ENCODE measurements at places on chromosomes 3 and 15.

DNA sequence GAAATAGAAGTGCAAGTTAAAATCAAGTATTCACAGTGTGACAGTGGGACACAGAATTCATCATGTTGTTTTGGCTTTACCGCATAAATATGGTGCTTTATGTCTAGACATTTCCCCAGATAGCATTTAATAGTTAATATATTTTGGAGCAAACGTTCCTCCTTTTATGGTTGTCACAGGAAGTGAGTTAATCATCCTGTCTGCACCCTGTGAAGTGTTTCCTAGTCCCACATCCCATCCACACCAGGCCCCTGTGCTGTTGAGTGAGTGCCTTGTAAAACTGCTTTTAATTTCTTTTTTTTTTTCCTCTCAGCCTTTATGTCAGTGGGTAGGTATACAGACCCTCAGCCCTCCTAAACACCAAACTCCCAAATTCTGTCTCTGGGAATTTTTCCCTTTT is 393.7 kb downstream of the FEZF2 start:
- DNase-seq = no peak

GRCh38 chr15:76235186-76235826 is 76.0 kb downstream of the ETFA start:
- no peak for DNase-seq

GRCh38 chr3:177886501-177886900 is 649.7 kb upstream of the KCNMB2 start:
- no peak for DNase-seq

- no peak for DNase-seq
Measured at GRCh38 chr3:188385295-188385694, 231.3 kb downstream of the LPP start.

- no peak for DNase-seq
Measured at GRCh38 chr3:151283907-151284461, 5.6 kb upstream of the P2RY14 start.

DNA sequence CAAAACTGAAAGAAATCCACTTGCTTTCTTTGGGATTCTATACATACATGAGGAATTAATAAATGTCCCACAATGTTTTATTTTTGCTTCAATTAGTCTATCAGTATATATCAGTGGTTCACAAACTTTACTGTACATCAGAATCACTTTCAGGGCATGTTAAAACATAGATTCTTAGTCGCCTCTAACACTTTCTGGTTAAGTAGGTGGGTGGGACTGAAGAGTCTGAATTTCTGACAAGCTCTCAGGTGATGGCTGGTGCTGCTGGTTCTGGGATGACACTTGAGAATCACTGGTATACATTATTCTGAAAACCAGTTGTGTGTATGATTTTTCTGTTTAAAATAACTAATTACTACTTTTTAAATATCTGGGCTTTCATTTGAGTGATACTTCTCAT is 393.3 kb downstream of the TBC1D5 start:
- DNase-seq = no peak

- DNase-seq = no peak
Measured at GRCh38 chr3:27425896-27426565, 56.8 kb upstream of the NEK10 start.

DNA sequence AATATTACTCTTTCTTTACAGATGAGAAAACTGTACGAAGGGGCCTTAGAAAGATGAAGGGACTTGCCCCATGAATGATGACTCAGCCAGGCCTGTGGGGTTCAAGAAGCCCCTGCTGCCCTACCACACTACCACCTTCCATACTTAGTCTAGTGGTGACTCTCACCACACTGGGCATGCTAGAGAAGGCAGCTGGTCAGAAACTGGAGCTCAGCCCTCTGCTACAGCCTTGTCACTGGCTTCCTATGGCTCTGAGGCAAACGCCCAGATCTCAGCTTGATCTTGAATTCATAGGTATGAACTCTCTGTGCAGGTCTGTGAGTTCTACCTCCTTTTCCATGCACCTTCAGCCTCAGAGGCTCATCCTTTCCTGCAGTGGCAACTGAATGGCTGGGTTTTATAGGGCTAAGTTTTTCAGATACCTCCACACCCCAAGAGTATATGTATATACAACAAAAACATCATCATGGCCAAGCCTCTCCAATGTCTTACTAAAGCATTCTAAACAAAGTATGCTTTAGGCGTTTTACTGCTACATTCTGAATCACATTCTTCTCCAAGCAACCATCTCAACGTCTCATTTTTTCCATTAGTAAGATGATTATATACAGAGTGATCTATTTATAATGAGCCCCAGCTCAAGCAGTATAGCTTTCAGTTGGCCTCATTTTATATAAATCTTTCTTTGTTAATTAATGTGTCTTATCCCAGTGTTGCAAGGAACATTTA is 234.1 kb downstream of the GREM1 start:
- no peak for DNase-seq

GRCh38 chr3:7618606-7619005 is 757.7 kb downstream of the GRM7 start:
- no peak for DNase-seq

DNA sequence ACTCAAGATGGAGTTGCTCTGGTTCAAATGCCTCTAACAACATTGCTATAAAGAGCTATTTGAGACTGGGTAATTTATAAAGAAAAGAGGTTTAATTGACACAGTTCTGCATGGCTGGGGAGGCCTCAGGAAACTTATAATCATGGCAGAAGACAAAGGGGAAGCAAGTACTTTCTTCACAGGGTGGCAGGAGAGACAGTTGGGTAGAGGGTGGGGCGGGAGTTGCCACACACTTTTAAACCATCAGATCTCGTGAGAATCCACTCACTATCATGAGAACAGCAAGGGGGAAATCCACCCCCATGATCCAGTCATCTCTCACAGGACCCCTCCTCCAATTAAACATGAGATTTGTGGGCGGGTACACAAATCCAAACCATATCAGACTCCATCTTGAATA is 30.7 kb downstream of the MAP2K5 start:
- DNase-seq = no peak

GRCh38 chr3:159948429-159949144 is 40.0 kb upstream of the IL12A start:
- no peak for DNase-seq

DNA sequence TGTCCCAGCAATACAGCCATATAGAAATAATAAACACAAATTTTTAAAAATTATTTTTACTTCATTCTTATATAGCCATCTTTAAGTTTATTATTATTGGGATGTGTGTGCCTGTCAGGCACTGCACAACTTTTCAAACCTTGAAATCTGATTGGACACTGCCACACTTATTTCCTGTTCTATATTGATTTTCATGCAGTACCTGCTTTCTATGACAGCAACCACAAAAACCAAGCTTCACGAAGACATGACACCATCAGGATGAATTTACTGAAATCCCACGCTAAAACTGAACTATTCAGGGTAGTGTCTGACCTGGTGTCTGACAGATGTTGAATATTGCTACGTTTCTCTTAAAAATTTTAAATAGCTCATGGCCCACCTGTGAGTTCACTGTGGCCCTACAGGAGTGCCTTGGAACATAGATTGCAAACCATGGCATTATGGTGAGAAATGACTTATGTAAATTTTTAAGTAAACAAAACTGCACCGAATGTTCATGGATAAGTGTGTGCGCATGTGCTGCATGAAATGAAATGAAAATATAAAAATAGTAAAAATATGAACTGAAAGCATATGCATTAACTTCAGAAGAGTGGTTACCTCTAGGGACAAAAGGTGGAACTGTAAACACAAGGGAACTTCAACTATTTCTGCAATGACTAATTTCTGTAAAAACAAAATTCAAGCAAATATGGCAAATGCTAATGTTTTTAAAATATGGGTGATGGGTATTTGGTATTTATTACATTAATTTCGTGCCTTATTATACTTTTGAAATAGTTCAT is 152.3 kb downstream of the ZBTB20 start:
- DNase-seq = no peak

GRCh38 chr3:8266730-8267131 is 234.9 kb upstream of the LMCD1 start:
- no peak for DNase-seq

DNA sequence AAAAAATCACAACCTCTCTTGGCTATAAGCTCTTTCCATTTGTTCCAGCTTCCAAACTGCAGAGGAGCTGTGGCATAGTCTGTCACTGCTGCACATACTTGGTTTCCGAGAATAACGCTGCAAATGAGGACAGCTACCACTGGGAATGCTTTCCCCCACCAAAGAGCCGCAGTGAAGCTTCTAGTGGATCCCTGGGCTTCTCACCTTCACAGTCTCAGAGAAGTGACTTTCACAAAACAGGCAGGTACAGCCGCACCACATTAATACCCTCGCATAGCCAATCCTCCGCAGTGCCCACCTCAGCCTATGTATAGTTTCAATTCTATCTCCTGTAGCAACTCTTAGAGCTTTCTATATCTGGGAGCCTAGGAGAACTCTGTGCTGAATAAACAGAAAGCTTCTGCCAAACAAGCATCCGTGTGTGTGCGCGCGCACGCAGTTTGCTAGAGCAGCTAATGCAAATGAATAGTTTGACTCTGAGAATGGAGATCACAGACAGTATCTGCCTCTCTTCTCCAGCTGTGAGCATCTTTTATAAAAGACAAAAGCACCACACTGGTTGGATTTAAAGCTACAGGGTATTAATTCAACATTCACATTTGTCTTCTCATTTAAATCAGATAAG is 81.9 kb upstream of the PLXND1 start:
- peak; percentile 78 for DNase-seq

GRCh38 chr3:131371688-131372066 is 9.9 kb upstream of the NUDT16 start:
- no peak for DNase-seq

DNA sequence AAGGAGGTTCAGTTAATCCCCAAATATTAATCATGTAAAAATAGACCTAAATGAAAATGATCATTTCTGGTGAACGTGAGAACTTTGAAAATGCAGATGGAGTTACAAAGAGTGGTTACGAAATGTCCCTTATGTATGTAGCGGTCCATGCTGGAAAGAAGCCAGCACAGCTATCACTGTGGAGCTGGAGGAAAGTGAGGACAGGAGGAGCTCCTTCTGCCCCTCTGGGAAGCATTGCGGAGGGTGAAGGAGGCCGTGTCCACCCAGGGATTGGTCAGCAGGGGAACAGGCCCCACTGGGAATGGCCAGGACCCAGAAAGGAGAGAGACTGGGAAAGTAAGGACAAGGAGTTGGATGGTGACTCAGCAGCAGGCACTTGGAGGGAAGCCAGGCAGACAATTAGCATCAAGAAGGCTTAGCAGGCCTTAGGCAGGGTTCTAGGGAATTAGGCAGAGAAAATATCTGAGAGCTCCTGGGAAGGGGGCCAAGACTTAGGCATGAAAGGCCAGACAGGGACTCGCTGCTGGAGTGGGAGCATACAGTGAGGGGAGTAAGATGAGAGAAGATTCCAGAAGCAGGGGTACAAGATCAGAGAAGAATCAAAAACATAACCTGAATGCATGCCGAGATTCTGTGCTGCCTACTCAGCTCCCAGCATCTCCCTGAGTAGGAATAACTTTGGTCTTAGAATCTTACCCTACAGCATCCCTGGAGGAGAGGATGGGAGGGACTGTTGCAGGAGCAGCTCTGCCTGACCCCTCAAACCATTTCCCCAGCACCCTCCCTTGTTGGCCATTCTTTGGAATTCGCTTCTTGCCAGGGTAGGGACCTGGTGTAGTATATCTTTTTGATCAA is 171.0 kb upstream of the UMPS start:
- DNase-seq = peak; percentile 72

DNA sequence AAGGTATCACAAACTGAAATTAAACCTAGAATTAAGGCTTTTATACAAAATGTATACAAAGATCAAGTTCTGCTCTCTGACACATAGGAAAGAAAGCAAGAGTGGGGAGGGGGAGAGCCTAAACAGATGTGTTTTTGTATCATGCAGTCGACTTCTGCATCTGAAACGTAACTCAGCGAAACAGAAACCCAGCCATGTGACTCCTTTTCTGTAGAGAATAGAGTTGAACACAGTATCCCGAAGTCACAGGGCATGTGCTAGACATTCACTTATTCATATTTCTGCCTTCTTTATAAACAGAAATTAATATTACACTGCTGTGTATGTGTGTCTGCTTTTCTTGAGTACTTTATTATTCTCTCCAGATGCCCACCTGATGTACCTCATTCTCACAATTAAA is 121.0 kb downstream of the PDZRN3 start:
- DNase-seq = no peak

- DNase-seq = peak; percentile 77
Measured at GRCh38 chr15:75903331-75904239, at the start of gene FBXO22. Gene FBXO22, plus strand, starts transcription at chr15:75903878. Its CDS starts 86 bp downstream, at chr15:75903964.

GRCh38 chr15:62147551-62147950 is 17.5 kb downstream of the C2CD4B start:
- no peak for DNase-seq

DNA sequence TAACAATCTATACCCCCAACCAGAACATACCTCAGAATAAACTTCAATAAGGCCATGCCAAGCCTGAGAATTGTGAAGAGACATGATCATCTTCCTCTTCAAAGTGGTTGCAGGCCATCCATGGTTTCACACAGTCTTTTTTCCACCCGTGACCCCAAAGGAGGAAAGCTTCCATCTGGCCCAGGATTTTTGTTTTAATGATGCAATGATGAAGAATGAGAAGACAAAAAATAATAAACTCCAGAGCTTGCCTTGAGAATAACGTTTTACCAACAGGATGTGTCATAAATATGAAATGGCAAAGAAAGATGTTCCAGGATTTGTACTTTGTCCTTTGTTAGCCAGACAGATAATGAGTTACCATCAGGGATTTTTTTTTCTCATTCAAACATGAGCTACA is 201.9 kb downstream of the WNT5A start:
- no peak for DNase-seq

GRCh38 chr3:2837910-2838309 is 272.3 kb downstream of the IL5RA start:
- DNase-seq = no peak

DNA sequence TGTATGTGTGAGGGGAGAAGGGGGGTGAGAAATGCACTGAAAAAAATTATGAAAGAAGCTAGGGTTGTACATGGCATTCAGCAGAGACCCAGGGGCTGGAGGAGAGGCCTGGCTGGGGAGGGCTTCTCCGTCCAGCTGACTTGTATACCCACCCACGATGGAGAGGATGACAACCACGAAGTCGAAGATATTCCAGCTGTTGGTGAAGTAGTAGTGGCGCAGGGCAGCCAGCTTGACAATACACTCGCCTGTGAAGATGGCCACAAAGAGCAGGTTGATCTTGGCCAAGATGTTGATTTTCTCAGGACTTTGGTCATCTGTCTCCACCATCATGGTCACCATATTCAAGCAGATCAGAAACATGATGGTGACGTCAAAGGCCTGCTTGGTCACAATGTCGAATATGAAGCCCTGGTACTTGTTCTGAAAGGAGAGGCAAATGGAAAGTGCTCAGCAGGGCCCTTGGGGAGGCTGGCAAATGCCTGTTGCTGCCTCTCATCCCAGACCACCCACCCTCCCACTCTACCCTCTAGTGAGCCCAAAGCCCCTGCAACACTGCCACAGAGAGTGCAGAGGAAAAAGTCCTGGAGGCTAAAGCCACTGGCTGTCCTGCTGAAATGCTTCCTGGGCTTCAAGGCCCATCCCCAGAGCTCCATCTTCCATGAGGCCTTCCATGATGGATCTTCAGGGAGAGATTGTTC is 58.1 kb downstream of the EXOG start:
- DNase-seq = no peak
